ENCODE measurements at places on chromosomes 7 and 10.

DNA sequence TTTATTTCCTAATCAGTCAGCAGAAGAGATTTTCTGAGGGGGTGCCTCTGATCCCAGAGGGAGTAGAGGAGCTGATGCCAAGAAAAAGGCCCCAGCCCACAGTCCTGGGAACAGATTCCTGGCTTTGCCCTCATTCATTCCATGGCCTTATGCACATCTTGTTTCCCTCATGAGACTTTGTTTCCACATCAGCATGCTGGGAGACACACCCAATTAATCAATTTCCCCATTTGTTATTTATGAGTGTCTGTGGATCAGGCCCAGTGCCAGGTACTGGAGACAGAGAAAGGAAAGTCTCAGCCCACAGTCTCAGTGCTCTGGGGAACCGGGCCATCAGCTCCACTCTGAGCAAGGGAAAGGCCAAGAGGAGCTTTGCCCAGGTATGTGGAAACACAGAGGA, 496.2 kb upstream of the ZMIZ1 start:
- no peak for DNase-seq

DNA sequence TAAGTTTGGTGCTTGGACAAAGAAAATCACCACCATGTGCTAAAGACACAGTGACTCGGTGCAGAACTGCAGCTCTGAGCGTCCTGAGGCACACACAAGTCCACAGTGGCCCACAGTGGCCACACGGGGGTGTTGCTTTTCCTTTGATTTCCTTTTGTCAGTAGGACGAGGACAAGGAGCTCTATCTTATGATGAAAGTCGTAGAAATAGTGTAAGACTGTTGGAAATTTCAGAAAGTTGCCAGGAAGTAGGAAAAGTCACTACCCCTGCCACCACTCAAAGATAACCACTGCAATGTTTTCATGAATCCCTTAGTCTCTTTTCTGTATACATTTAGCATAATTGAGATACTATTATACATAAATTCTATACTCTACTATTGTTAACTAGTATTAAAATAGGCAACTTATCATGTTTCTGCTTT, 146.0 kb downstream of the TNS3 start:
- no peak for DNase-seq

DNA sequence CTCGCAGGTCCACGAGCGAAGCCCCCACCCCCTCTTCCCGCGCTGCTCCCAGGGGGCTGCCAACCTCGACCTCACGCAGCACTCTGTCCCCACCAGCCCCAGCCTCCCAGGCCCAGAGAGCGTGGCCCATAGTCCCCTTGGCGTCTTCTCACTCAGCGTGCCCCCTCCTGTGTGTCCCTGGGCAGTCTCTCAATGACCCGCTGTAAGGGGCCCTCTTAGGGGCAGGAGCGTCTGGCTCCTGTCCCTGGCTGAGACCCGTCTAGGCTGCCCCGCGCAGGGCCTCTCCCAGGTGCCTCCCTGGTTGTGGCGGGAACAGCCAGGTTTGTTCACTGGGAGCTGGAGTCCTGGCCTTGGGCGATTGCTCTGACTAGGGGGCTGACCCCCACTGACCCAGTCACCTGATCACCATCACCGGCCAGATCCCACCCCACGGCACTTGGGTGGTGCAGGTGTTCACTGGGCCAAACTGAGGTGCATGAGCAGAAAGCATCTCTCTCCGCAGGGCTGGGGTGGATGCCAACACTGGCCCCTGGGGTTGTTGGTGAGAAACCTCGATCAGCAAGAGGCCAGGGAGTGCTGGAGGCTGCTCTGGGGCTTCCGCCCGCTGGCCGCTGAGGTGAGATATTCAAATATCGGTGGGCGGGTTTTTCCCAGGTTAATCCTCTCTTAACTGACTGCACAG, 12.6 kb upstream of the WDFY4 start:
- DNase-seq = peak; percentile 74

GRCh38 chr7:6589151-6589828, 531 bp upstream of the INTS15 start:
- DNase-seq = no peak

- no peak for DNase-seq
These were observed 65.3 kb downstream of the WDFY4 start for GRCh38 chr10:48750019-48750418.

All from memory B cell (primary cell).